ENCODE measurements at places on chromosomes 11 and 22. TPM values are rescaled to one million over a fixed set of nuclear protein-coding genes. Genes with fewer than 3 reads are reported as not detected.
A peak's percentile ranks its signal among the peaks of the same experiment; 100 is the strongest.

Gene DDIAS
- total RNA-seq = 10.2 TPM

GRCh38 chr11:123072332-123072761 lies 10.4 kb upstream of the HSPA8 start:
- H3K4me3 ChIP-seq = no peak overlapping the region
- H3K27ac ChIP-seq = no peak overlapping the region
- no peaks in the 10 kb centered on the region for H3K36me3 ChIP-seq
- peaks cover 29% of the 10 kb centered on the region for H3K4me1 ChIP-seq
- no peak for DNase-seq
- H3K27me3 ChIP-seq = no peaks in the 10 kb centered on the region

GRCh38 chr22:47586946-47587345 lies 824.5 kb downstream of the TBC1D22A start:
- no peaks in the 10 kb centered on the region for H3K36me3 ChIP-seq
- no peak overlapping the region for H3K27ac ChIP-seq

Gene LRRC56
- 2.2 TPM for total RNA-seq

GRCh38 chr11:44755556-44756523 lies 29.1 kb downstream of the TSPAN18 start:
- no peak overlapping the region for H3K27ac ChIP-seq
- no peaks in the 10 kb centered on the region for H3K36me3 ChIP-seq
- no peak overlapping the region for H3K4me3 ChIP-seq
- no peak for DNase-seq
- H3K27me3 ChIP-seq = no peaks in the 10 kb centered on the region
- no peaks in the 10 kb centered on the region for H3K4me1 ChIP-seq

Gene SNRPD3
- 122 TPM for total RNA-seq

Gene FJX1
- 9.9 TPM for total RNA-seq

Gene NFAM1
- total RNA-seq = 39.0 TPM

DNA sequence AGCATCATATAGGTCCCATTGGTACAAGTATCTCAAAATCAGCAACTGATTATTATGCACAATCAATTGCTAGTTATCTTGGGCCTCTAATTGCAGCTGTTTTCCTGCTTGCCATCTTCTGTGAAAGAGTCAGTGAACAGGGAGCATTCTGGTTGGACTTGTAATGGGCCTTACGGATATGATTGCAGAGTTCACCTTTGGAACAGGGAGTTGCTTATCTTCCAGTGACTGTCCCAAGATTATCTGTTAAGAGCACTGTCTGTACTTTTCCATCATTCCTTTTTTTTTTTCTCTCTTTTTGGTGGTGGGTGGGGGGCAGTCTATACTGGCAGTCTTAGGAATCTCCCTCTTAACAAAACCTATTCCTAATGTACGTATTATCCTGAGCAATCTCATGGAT lies 17.8 kb downstream of the OR8G5 start:
- H3K27me3 ChIP-seq = no peaks in the 10 kb centered on the region
- H3K4me3 ChIP-seq = no peak overlapping the region
- H3K4me1 ChIP-seq = no peaks in the 10 kb centered on the region
- no peaks in the 10 kb centered on the region for H3K36me3 ChIP-seq

Gene SLC22A9
- not detected for total RNA-seq

DNA sequence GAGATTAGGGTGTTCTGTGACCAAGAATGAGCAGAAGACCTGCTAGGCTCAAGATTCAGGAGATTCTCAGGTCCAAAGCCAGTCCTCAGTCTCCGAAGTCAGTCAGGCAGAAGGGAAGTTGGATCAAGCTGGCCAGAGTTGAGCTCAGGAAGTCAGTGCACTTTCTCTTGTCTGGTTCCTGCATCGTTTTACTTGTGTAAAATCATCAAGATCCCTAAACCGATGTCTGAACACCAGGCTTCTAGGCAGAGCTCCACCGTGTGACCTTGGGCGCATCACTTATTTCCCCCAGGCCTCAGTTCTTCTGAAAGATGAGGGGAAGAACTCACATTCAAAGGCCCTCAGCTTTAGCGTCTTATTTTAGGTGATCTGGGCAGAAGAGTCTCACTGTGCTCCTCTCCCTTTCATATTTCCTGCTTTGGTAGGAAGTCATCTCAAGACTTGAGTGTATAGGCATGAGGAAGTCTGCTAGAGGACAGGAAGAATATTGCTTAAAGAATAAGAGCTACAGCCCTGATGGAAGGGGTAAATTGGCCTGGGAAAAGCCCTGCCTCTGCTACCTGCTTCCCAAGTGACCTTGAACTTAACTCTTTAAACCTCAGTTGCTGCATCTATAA lies 20.2 kb downstream of the NF2 start:
- peaks cover 44% of the 10 kb centered on the region for H3K4me1 ChIP-seq
- no peaks in the 10 kb centered on the region for H3K27me3 ChIP-seq
- no peaks in the 10 kb centered on the region for H3K36me3 ChIP-seq
- no peak for DNase-seq
- H3K27ac ChIP-seq = peak overlapping the region; percentile 39

Gene IFITM10
- total RNA-seq = 8.5 TPM

Gene OR52D1
- not detected for total RNA-seq

Gene PARVB
- total RNA-seq = 52.5 TPM

GRCh38 chr11:103735497-103736032 lies 300.9 kb upstream of the DDI1 start:
- no peaks in the 10 kb centered on the region for H3K36me3 ChIP-seq
- H3K4me1 ChIP-seq = no peaks in the 10 kb centered on the region
- no peaks in the 10 kb centered on the region for H3K27me3 ChIP-seq
- no peak overlapping the region for H3K4me3 ChIP-seq

DNA sequence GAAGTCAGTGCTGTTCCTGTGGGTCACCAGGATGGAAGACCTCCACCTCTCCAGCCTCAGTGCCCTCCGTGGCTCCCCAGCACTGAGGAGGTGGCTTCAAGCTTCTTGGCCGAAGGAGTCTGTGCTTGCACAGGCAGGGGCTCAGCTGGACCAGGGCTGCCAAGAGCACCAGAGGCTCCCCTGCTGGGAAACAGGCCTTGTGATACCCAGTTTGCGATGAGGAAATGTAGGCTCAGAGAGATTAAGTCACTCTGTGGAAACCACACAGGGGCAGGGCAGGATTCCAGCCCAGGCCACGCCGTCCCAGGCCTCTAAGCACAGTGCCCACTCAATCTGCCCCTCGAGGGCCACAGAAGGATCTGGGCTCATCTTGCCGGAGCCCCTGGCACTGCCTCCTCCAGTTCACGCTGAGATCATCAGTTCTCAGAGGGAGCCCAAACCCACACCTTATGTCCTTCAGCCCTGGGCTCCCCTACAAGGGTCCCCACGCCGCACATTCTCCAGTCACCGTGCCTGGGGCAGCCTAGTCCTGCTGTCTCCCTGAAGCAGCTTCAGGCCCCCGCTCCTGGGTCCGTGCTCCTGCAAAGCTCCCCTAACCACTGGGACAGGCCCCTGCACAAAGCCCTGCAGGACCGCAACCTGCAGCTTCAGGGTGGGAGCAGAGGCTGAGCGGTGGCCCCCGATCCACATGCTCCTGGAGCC lies 21.6 kb downstream of the ANO1 start:
- H3K4me3 ChIP-seq = no peak overlapping the region
- no peak overlapping the region for H3K27ac ChIP-seq
- H3K36me3 ChIP-seq = no peaks in the 10 kb centered on the region
- peaks cover 4% of the 10 kb centered on the region for H3K27me3 ChIP-seq
- DNase-seq = no peak

GRCh38 chr22:47128622-47129215 lies 366.3 kb downstream of the TBC1D22A start:
- H3K27ac ChIP-seq = no peak overlapping the region
- no peaks in the 10 kb centered on the region for H3K4me1 ChIP-seq
- H3K36me3 ChIP-seq = peaks cover 44% of the 10 kb centered on the region
- no peak overlapping the region for H3K4me3 ChIP-seq
- peak; percentile 70 for DNase-seq

GRCh38 chr11:45610627-45611026 lies 54.8 kb downstream of the CHST1 start:
- H3K4me3 ChIP-seq = no peak overlapping the region
- H3K27me3 ChIP-seq = peaks cover 56% of the 10 kb centered on the region
- no peaks in the 10 kb centered on the region for H3K36me3 ChIP-seq

DNA sequence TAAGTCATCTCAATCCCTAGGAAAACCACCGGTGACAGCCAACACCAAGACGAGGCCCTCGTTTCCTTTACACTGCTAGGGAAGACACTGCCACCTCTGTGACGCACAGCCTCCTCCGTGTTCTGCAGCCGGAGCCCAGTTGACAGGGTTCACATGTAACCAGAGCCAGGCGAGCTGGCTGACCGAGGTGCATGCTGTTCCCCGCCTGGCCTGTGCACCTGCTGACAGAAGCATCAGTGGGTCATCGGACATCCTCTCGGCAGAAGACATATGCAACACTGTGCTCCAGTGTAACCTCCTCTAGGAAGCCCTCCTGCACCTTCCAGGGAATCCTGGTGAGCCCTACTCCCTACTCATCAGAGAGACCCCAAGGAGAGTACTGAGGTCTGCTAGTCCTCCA lies 114.2 kb upstream of the TP53AIP1 start:
- DNase-seq = no peak
- H3K27me3 ChIP-seq = no peaks in the 10 kb centered on the region
- no peak overlapping the region for H3K27ac ChIP-seq
- no peaks in the 10 kb centered on the region for H3K4me1 ChIP-seq

GRCh38 chr11:2892215-2892966 lies 6.8 kb upstream of the CDKN1C start:
- no peaks in the 10 kb centered on the region for H3K27me3 ChIP-seq
- DNase-seq = peak; percentile 90
- H3K27ac ChIP-seq = peak overlapping the region; percentile 70
- peak overlapping the region; percentile 73 for H3K4me3 ChIP-seq
- H3K36me3 ChIP-seq = no peaks in the 10 kb centered on the region

DNA sequence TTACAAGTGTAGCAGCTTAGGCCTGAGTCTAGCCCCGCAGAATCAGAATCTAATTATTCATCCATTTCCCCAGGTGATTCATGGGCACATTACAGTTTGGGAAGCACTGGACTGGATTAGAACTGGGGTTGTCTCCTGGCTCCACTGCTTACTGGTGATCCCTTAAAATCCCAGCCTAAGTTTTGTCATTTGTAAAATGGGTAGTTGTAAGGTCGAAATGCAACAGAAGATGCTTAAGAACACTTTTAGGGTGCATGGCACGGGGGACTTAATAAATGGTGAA lies 1.3 kb downstream of the STX3 start:
- H3K4me3 ChIP-seq = no peak overlapping the region
- no peak for DNase-seq
- peaks cover 22% of the 10 kb centered on the region for H3K4me1 ChIP-seq
- H3K27me3 ChIP-seq = no peaks in the 10 kb centered on the region
- H3K36me3 ChIP-seq = no peaks in the 10 kb centered on the region

- DNase-seq = no peak
- H3K4me1 ChIP-seq = peaks cover 8% of the 10 kb centered on the region
- H3K4me3 ChIP-seq = no peak overlapping the region
- no peaks in the 10 kb centered on the region for H3K27me3 ChIP-seq
- H3K36me3 ChIP-seq = no peaks in the 10 kb centered on the region
These were observed 40.5 kb downstream of the DUSP8 start for GRCh38 chr11:1531449-1532013.

- H3K27ac ChIP-seq = peak overlapping the region; percentile 95
- peaks cover 42% of the 10 kb centered on the region for H3K36me3 ChIP-seq
- peaks cover 51% of the 10 kb centered on the region for H3K4me1 ChIP-seq
These were observed 1.1 kb downstream of the RRP8 start for GRCh38 chr11:6602096-6602940.

DNA sequence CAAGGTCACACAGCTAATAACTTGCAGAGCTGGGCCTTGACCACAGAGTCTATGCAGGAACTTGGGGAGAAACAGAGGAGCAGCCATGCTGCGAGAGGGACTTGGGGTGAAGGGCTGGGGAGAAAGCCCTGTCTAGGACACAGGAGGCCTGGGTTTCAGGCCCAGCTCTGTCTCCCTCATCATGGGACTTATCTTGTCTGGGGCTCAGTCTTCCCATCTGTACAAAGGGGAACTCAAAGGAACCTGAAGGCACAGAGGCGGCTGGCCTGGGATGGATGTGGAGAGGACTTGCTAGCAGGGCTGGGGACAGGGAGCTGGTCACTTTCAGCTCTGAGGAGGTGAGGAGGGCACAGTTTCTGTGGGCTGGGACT lies 36.9 kb upstream of the TPBGL start:
- no peak for DNase-seq
- no peaks in the 10 kb centered on the region for H3K36me3 ChIP-seq
- no peaks in the 10 kb centered on the region for H3K27me3 ChIP-seq
- H3K4me3 ChIP-seq = no peak overlapping the region
- H3K27ac ChIP-seq = no peak overlapping the region
- H3K4me1 ChIP-seq = peaks cover under 1% of the 10 kb centered on the region

Gene MYBPC3
- total RNA-seq = 0.91 TPM

GRCh38 chr11:7019500-7020182 lies 505 bp downstream of the ZNF214 start:
- H3K36me3 ChIP-seq = no peaks in the 10 kb centered on the region
- H3K4me1 ChIP-seq = no peaks in the 10 kb centered on the region
- no peak overlapping the region for H3K27ac ChIP-seq
- no peak for DNase-seq

GRCh38 chr11:123429913-123430720 lies at the start of gene GRAMD1B:
GRAMD1B (plus strand) TSS chr11:123430269; CDS start chr11:123430793, 524 bp downstream.
- DNase-seq = peak; percentile 91
- H3K36me3 ChIP-seq = no peaks in the 10 kb centered on the region
- peak within 1 kb of the TSS; percentile 63 for H3K4me3 ChIP-seq
- H3K27me3 ChIP-seq = no peaks in the 10 kb centered on the region

Gene P2RX6
- total RNA-seq = 14.4 TPM

DNA sequence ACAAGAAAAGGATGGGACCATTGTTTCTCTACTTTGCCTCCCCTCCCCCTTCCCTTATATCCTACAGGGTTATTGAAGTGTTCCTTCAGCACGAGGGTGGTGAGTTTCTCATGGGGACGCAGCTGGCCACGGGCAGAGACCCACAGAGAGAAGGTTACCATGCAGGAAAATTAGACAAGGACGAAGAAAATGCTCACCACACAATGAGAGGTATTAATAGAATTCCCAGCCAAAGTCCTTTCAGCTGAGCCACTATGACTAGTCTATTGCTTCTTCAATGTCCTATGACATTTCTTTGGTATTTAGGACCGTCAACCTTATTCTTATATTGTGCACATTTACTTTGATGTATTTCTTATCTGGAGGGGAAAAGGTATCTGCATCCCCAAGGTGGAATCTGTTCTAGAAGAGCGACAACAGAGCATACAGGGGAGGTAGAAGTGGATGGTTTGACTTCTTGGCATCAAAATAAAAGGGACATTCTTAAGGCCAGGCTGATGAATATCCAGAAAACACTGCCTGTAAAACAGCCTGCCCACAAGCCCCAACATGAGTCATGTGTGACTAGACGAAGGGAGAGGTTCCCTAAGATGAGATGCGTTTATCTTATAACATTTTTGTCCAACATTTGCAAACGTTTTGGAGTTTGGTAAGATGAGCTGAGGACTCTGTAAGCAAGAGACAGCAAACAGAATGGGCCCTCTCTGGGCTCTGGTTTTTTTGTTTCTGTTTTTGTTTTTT lies 209.8 kb upstream of the NARS2 start:
- no peaks in the 10 kb centered on the region for H3K4me1 ChIP-seq
- no peaks in the 10 kb centered on the region for H3K27me3 ChIP-seq
- DNase-seq = no peak
- no peak overlapping the region for H3K27ac ChIP-seq
- H3K4me3 ChIP-seq = no peak overlapping the region

- no peak overlapping the region for H3K27ac ChIP-seq
- DNase-seq = no peak
These were observed 60.8 kb downstream of the SIK3 start for GRCh38 chr11:117037279-117037974.

- H3K4me3 ChIP-seq = no peak overlapping the region
- DNase-seq = no peak
- peaks cover 98% of the 10 kb centered on the region for H3K4me1 ChIP-seq
- no peak overlapping the region for H3K27ac ChIP-seq
- no peaks in the 10 kb centered on the region for H3K27me3 ChIP-seq
These were observed 34.2 kb upstream of the MOB2 start for GRCh38 chr11:1520663-1521267.

- peaks cover 31% of the 10 kb centered on the region for H3K4me1 ChIP-seq
- peaks cover 41% of the 10 kb centered on the region for H3K36me3 ChIP-seq
- no peaks in the 10 kb centered on the region for H3K27me3 ChIP-seq
- DNase-seq = no peak
These were observed 5.6 kb downstream of the DDX10 start for GRCh38 chr11:108670451-108670850.

All from spleen (tissue), 13 donors.